Activated CD8-positive, alpha-beta memory T cell treated with anti-CD3 and anti-CD28 coated beads for 48 hours (primary cell): ENCODE measurements at places on chromosomes 12 and 14.

GRCh38 chr14:85554106-85554505 lies 24.2 kb downstream of the FLRT2 start:
- no peak for DNase-seq

DNA sequence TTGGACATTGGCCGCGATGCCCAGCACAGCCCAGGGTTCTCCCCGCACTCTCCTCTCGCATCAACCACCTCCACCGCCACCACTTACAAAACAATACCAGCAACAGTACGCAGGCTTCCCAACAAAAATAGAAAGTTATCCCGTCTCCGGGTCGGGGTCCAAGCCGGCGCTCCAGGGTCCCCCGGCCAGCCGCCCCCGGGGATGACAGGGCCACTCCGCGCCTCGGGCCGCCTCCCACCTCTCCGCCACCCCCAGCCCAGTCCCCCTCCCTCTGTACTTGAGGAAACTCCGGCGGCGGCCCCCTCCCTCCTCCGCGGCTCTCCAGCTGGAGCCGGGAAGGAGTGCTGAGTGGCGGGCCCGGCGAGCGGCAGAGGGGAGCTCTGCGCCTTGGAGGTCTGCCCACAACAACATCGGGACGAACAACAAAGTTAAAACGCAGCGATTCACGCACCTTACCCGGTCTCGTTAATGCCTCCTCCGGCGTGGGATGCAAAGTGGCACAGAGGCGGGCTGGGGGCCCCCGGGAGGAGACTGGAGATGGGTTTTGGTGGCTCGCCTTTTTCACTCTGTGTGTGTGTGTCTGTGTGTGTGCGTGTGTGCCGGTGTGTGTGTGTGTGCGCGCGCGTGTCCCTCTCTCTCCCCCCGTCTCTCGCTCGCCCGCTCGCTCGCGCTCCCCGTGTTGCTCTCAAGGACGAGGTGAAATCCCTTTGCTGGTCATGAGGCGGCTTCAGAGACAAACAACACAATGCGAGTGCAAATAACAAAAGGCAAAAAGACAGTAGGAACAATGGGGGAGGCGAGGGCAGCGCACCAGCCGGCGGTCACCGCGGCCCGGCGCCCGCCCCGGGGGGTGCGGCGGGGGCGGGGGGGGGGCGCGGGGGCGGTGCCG lies 386.8 kb downstream of the BCAT1 start:
- no peak for DNase-seq

DNA sequence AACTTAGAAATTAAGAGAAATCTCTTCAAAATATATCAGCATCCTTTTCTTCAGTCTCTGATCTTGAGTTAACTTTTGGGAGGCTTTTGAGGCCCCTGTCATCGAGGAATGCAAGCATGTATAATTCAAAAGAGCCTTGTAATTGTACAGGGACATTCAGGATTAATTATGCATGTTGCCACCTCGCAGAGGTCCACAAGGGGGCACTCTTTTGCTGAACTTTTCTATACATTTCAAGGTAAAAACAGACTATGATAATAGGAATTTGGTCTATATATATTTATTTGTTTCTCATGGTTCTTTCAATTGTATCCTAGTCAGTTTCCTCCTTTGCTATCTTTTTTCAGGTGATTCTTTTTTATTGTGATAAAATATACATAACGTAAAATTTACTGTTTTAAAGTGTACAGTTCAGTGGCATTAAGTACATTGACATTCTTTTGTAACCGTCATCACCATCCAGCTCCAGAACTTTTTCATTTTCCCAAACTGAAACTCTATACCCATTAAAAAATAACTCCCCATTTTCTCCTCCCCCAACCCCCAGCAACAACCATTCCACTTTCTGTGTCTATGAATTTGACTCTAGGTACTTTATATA lies 47.0 kb upstream of the SLC2A13 start:
- no peak for DNase-seq

DNA sequence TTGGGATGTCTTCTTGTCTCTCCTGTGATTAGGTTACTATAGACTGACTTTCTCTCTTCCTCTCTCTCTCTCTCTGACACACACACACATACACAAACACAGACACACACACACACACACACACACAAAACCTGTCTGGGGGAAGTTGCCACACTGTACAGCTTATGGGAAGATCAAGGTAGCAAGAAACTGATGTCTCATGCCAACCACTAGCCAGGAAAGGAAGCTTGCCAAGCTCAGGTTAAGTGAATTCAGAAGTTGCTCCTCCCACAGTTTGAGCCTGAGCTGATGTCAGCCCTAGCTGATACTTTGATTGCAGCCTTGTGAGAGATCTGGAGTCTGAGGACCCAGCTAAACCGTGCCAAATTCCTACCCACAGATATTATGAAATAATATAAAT lies 67.1 kb downstream of the PPFIA2 start:
- DNase-seq = no peak

DNA sequence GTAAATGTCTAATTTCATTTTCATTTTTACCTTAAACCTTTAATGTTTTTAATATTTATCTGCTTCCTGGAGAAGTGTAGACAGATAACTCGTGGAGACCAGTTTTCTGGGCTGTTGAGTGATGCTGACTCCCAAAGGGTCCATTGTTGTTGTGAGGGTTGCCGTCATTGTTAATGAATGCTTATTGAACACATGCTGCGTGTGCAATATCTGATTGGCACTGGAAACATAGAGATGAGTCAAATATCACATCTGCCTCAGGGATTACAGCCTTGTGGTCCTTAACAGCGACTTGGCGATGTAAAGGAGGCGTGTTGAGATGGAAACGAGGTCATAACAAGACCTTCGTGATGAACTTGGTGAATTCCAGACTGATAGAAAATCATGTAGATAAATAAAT lies 85.9 kb downstream of the FBXW8 start:
- no peak for DNase-seq

GRCh38 chr14:69756298-69756697 lies 10.6 kb upstream of the SRSF5 start:
- no peak for DNase-seq

GRCh38 chr12:90836689-90837088 lies 118.3 kb downstream of the CCER1 start:
- DNase-seq = no peak

DNA sequence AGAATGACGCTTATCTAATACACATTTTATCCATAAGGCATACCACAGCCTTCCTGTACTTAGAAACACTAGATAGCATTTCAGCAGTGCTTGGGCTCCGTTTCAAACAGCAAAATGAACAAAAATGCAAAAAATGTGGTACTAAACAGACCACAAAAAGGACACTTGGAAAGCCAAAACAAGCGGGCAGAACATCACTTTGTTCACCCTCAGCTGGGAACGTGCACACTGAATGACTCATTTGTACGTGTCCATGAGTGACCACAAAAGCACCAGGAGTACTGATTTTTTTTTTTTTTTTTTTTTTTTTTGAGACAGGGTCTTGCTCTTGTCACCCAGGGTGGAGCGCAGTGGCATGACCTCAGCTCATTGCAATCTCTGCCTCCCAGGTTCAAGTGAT lies 8.9 kb upstream of the FOXN3 start:
- DNase-seq = no peak

DNA sequence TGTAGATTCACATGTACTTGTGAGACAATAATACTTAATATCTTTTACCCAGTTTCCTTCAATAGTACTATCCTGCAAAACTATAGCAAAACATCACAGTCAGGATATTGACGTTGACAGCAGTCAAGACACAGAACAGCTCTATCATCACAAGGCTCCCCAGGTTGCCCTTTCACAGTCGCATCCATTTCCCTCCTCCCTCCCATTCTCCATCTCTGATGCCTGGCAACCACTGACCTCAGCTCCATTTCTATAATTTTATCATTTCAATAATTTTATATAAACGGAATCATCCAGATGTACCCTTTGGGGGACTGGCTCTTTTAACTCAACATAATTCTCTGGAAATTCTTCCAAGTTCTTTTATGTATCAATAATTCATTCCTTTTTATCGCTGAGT lies 81.5 kb downstream of the PLXNC1 start:
- DNase-seq = no peak

DNA sequence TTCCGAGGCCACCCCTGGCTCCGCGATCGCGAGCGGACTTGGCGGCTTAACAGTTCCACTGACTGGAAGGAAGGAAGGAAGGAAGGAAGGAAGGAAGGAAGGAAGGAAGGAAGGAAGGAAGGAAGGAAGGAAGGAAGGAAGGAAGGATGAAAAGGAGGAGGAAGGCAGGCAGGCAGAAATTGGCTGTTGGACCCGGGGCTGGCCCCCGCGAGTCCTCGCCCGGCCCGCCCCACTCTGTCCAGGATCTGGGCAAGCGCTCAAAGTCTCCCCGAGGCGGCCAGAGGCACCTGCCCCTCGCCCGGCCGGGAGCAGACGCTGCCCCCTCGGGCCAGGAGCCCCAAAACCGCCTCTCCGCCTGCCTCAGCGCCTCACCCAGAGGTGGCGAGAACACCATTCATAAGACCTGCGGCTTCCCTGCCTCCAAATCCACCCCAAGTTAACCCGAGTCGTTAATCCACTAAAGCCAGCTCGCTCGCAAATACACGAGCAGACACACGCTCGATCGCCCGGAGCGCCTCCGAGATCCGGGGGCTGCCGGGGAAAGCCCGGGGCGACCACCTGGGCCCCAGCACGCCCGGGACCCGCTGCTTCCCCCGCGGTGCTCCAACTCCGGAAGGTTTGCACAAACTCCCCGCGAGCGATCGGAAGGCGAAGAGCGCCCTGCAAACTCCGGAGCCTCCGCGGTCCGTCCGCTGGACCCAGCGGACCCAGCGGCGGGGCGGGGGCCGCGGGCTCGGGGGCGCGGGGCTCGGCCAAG lies 844 bp downstream of the DPF3 start:
- DNase-seq = no peak

DNA sequence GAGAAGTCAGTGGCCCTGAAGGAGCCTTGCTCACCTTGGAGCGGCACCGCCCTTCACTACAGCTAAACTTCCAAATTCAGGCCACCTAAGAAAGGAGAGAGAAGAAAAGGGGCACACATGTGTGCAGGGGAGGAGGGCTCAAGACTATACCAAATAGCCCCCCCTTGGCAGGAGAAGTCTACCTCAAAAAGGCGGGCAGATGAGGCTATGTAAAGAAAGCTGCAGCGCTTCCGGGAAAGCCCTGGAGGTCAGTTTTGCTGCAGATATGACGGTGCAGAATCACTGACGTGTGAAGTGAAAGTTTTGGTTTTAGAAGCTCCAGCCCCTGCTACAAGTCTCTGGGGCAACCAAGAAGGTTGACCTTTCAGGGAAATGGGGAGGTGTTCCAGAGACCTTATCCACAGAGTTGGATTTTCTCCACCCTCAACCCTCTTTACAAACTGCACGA lies 48.2 kb upstream of the PNMA1 start:
- DNase-seq = no peak

- no peak for DNase-seq
Measured at GRCh38 chr12:88393017-88393767, 187.1 kb downstream of the KITLG start.

DNA sequence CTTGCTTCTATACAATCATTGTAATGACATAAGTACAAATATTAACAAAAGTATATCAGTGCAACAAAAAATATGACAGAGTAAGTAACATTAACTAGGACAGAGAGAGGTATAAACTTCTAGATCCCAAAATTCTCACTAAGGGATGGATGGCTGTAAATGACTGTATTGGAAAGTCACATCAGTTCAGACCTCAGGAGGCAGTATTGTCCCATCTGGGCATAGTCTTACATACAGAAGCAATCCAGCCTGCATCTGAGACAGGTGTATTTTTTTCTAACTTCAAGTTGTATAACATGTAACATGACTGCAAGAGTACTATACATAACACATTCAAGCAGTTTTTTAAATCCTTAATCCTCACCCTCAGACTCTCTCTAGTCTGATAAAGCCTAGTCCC lies 99.0 kb downstream of the GARIN6 start:
- no peak for DNase-seq

DNA sequence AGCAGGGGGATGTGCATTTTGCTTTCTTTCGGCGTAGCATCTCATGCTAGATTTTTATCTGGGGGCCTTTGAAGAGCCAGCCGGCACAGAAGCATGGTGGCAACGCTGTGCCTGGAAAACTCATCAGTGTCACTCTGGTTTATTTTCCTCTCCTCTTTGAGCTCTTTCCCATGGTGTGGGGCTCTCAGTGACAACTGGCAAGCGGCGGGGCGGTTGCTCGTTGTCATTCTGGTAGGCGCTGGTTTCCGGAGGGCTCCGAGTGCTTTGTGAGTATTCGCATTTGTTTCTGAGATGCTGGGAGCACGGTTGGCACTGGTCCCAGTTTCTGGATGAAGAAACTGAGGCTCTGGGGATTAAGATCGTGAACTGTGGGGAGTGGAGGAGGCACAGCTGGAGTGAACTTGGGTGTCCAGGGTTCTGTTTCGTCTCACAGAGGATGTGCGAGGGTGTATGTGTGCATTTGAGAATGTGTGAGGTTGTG lies 23.3 kb downstream of the TPCN1 start:
- DNase-seq = no peak

DNA sequence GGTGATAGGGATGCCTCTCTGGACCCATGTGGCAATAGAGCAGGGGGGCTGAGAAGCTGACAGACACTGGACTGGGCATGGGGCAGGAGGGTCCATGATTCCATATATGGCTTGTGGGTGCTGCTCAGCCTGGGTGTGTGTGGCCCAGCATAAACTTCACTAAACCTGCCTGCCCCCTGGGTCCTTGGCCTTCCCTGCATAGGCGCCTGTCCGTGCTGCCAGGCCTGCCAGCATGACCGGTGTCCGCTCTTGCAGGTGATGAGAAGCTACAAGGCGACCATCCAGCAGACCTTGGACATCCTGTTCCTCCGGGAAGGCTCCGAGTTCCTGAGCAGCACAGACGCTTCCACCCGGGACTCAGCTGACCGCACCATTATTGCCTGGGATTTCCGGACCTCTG lies 61.6 kb downstream of the BEGAIN start:
- DNase-seq = no peak

GRCh38 chr12:82375201-82375600 lies 16.9 kb downstream of the METTL25 start:
- no peak for DNase-seq

GRCh38 chr12:57866308-57867019 lies 19.9 kb upstream of the CTDSP2 start:
- DNase-seq = no peak

DNA sequence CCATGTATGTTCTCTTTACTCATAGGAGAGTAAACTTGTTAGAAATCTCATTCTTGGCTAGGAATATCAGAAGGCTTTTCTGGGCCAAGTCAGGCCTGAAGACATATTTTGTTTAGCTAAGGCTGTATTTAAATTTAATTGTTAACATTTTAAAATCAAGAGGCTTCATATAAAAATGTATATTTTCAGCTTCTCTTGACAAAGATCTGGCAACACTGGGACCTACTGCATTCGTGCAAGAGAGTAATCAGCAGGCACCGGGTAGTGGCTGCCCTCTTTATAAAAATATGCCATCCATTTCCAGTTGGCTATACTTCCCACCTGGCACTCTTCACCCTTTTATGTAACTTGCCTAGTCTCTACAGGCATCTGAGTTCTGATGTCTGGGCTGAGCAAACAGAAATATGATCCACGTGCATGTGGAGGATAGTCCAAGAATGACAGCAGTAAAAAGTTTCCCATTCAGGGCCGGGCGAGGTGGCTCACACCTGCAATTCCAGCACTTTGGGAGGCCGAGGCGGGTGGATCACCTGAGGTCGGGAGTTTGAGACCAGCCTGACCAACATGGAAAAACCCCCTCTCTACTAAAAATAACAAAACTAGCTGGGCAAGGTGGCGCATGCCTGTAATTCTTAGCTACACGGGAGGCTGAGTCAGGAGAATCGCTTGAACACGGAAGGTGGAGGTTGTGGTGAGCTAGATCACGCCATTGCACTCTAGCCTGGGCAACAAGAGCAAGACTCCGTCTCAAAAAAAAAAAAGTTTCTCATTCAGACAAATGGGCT lies 2.0 kb upstream of the SOS2 start:
- no peak for DNase-seq

- DNase-seq = no peak
Measured at GRCh38 chr14:34398024-34398423, 64.0 kb downstream of the SPTSSA start.

- no peak for DNase-seq
Measured at GRCh38 chr12:29160230-29160629, 11.2 kb downstream of the FAR2 start.
